ENCODE measurements at places on chromosomes 5 and 9.

DNA sequence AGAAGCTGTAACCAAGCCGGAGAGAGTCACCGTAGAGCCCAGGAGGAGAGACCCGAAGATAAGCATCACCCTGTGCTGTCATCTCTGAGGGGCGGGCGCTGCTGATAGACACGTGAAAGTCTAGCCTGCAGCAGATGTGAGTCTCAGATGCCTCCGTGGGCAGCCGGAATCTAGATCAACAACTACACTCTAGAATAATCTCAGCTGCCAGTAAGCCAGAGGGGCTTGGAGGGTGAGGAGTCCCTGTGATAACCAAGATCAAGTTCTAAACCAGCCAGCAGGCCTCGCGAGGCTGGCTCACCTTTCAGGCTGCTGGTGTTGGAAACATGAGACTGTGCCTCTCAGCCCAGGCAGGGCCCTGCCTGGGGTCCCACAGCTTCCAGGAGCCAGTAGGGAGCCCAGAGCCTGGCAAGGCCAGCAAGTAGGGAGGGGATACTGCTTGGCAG lies 54.1 kb downstream of the DAPK1 start:
- no peak for DNase-seq

DNA sequence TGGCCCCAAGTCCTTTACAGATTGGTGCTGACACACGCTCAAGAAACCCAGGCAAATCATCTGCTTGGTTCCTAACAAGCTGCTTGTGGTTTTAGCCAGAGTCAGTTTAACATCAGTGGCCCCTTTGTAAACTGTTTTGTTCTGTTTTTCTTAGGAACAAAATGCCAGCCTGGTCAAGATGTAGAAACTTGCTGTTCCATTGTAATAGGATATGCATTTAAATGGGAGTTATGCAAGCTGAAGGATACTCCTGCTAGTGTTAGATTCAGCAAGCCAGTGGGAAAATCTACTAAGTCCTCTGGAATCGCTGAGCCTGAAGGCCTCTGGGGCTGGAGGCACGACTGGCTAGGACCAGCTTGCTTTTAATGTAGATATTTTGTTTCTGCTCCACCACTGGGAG lies 391.1 kb downstream of the TLE4 start:
- no peak for DNase-seq

- no peak for DNase-seq
These were observed 74.7 kb upstream of the PCAT7 start for GRCh38 chr9:94480205-94480604.

DNA sequence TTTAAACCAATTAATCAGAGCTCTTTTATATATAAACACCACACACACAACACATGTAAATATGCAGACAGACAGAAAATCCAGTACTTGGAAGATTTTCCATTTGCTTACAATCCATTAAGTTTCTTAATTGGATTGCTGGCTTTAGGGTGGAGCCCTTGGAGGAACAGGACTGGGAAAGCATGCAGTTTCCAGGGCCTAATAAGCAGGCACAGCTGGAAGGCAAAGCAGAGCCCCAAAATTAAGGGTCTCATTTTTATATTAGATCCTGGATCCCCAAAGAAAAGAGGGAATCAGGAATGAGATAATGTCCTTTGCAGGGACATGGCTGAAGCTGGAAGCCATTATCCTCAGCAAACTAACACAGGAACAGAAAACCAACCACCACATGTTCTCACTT lies 13.1 kb upstream of the SMC2 start:
- no peak for DNase-seq

- peak; percentile 41 for DNase-seq
These were observed 2.3 kb downstream of the ZFAND5 start for GRCh38 chr9:72362680-72363139.

GRCh38 chr5:87868792-87869191 lies 399.9 kb downstream of the TMEM161B start:
- no peak for DNase-seq

DNA sequence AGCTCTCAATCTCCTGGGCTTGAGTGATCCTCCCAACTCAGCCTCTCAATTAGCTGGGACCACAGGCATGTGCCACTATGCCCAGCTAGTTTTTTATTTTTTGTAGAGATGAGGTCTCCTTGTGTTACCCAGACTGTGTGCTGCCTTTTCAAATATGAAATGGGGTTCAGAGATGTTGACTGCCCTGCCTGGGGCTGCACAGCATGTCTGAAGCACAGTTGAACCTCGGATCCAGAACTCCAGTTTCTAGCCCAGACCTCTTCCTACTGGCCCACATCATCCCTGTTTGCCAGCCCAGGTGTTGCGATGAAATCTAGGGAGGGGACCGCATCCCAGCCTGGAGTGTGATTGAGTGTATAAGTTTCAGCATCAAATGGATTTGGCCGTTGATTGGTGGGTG lies 69.4 kb downstream of the HMCN2 start:
- no peak for DNase-seq

DNA sequence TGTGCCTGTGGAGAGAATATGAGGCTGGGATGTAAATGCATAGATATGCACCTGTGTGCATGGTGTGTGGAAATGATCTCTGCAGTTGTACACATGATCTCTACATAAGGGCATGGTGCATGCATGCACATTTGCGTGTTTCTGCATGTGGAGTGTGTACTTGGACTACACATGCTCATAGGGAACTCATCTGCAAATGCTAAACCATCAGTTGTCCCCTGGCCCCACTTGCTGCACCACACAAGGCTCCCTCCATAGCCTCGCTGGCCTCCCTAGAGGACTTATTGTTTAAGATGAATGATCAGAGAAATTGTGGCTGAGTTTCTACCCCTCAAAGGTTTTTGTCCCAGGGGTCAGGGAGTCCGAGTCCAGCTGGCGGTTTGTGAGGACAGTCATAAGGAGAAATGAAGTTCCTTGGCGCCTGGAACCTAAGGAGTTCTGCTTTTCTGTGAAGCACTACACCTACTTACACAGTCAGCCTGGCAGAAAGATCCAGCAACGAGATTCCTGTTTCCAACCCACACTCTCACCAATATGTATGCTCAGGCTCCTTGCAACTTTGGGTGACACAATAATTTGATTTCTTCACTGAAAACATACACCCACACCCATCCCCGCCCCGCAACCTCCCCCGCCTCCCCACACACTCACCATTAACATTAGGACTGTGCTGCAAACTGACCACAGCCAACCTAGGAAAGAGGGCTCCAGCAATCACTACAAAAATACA lies 79.9 kb upstream of the CPEB4 start:
- no peak for DNase-seq

GRCh38 chr5:117497601-117498000 lies 923.0 kb upstream of the SEMA6A start:
- no peak for DNase-seq

- no peak for DNase-seq
These were observed 72.2 kb downstream of the PIP5K1B start for GRCh38 chr9:68777070-68777763.

- no peak for DNase-seq
These were observed 176.0 kb downstream of the FGF18 start for GRCh38 chr5:171595401-171595800.

GRCh38 chr9:132792547-132792946 lies 85.5 kb downstream of the AK8 start:
- DNase-seq, result no peak

DNA sequence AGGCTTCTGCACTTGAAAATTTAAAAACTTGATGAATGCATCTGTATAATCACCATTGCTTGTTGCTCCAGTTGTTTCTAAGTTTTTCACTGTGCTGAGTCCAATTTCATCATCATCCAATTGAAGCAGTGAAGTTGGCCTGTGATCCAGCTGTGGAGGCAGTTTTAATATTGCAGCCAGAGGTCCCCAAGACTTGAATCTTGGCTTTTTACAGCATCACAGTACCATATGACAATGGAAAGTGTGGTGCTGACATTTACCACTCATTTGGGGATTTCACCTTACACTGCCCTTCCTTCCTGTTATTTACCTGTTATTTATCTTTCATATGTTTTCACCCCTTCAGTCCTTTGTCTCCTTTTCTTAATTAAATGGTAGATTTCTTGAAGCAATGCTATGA lies 76.2 kb upstream of the SPIN1 start:
- no peak for DNase-seq

DNA sequence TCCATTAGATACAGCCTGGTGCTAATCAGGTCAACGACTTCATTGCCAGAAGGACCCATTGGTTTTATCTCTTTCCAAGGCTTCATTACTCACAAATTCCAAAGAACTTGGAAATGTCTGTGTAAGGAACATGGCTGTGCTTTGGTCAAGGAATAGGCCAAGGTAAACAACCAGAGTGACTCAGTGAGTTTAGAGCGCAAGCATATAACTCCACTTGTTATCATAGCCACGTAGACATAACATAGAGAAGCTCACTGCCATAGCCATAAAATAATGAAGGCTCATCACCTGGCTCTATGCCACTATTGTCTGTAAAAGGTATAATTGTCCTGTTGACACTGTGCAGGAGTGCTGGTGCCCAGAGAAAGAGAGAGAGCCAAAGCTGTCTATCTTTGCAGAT lies 139.3 kb upstream of the PLCXD3 start:
- DNase-seq, result no peak

- DNase-seq, result no peak
These were observed 4.1 kb downstream of the PCSK5 start for GRCh38 chr9:75894566-75894965.

DNA sequence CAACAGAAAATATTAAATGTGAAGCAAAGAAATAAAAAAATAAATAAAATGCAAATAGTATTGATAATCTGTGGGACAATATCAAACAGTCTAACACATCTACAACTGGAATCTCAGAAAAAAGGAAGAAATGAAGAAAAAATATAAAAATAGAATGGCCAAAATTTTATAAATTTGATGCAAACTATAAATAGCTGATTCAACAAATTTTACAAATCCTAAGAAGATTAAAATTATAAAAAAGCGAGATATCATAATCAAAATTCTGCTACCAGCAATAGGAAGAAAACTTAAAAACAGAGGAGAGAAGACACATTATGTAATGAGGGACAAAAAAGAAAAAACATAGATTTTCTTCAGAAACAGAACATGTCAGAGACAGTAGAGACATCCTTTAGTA lies 129.2 kb upstream of the IRX1 start:
- DNase-seq, result no peak

DNA sequence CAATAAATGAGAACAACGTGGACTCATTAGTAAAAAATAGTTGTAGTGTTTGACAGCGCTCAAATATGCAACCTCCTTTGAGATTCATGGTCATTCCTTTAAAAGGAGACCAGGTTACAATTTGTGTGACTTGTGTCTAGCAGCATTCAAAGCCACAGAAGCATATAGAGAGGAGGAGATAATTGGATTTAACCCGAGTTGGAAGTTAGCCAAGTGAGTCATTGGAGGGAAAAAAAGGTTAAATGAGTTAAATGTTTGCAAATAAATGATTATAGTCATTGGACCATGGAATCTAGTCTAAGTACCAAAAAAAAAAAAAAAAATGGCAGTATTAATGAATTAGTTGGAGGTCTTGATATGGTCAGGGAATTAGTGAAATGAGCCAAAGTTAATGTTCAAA lies 90.9 kb downstream of the ITGA1 start:
- peak; percentile 15 for DNase-seq

- DNase-seq, result no peak
These were observed 2.9 kb upstream of the PAX5 start for GRCh38 chr9:37036776-37037502.
